ENCODE measurements at places on chromosomes 6 and 20.

- H3K4me1 ChIP-seq, result no peaks in the 10 kb centered on the region
- no peak overlapping the region for H3K27ac ChIP-seq
- DNase-seq, result no peak
- H3K36me3 ChIP-seq, result no peaks in the 10 kb centered on the region
These were observed 396.1 kb upstream of the SULF2 start for GRCh38 chr20:48181261-48181935.

- no peaks in the 10 kb centered on the region for H3K27me3 ChIP-seq
- H3K36me3 ChIP-seq, result no peaks in the 10 kb centered on the region
- DNase-seq, result no peak
- no peaks in the 10 kb centered on the region for H3K4me1 ChIP-seq
- no peak overlapping the region for H3K27ac ChIP-seq
These were observed 49.9 kb downstream of the MAN1A1 start for GRCh38 chr6:119299694-119300093.

- H3K4me3 ChIP-seq, result peak overlapping the region; percentile 74
- no peaks in the 10 kb centered on the region for H3K36me3 ChIP-seq
- no peak for DNase-seq
- H3K4me1 ChIP-seq, result no peaks in the 10 kb centered on the region
- peak overlapping the region; percentile 96 for H3K27ac ChIP-seq
These were observed 525 bp downstream of the PNRC1 start for GRCh38 chr6:89081129-89081422.

DNA sequence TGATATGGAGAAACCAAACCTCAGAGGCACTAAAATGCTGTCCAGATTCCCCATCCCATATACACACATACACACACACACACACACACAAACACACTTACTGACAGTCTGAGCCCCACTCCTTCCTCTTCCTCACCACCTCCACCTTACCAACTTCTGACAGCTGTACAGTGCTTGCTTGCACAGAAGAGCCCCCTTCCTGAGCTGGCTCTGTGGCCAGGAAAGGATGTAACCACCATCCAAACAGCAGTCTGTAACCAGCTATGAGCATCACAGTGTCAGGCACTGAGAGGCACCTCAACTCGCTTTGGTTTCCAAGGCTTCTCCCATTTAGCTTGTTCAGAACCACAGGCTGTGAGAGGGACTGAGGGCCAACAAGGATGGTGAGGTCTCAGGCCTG is 5.9 kb upstream of the C6orf136 start:
- no peaks in the 10 kb centered on the region for H3K27me3 ChIP-seq
- no peaks in the 10 kb centered on the region for H3K4me1 ChIP-seq
- no peaks in the 10 kb centered on the region for H3K36me3 ChIP-seq
- H3K4me3 ChIP-seq, result no peak overlapping the region
- no peak for DNase-seq

- H3K36me3 ChIP-seq, result no peaks in the 10 kb centered on the region
- no peak overlapping the region for H3K4me3 ChIP-seq
- no peaks in the 10 kb centered on the region for H3K27me3 ChIP-seq
These were observed 37.1 kb downstream of the RNF144B start for GRCh38 chr6:18424201-18424600.

GRCh38 chr20:38246357-38247165 is 14.0 kb downstream of the KIAA1755 start:
- H3K4me1 ChIP-seq, result no peaks in the 10 kb centered on the region
- no peak overlapping the region for H3K4me3 ChIP-seq
- H3K27ac ChIP-seq, result peak overlapping the region; percentile 84
- no peak for DNase-seq

GRCh38 chr20:61975407-61976129 is 90.1 kb downstream of the TAF4 start:
- H3K27me3 ChIP-seq, result no peaks in the 10 kb centered on the region
- peaks cover 5% of the 10 kb centered on the region for H3K36me3 ChIP-seq
- H3K27ac ChIP-seq, result no peak overlapping the region
- no peaks in the 10 kb centered on the region for H3K4me1 ChIP-seq
